Stimulated activated CD4-positive, alpha-beta T cell treated with anti-CD3 and anti-CD28 coated beads, Interleukin-1b, Interleukin-23, amount 100 ng/mL, for 1 hour (primary cell): ENCODE measurements at places on chromosomes 16 and 17.

DNA sequence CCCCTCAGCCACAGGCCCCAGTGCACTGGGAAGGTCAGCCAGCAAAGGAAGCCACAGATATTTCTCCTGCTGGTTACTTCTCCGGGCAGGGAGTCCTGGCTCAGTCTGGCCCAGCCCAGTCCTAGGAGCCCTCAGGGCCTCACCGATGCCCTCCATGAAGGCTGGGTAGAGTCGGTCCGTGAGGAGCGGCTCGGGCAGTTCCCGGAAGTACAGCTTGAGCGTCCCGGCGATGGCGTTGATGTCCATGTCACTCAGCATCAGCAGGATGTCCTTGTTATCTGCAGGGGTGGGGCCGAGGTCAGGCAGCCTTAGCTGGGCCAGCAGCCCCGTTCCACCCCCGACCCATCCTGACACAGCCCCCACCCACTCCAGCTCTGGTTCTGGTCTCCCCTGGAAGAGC lies 13.7 kb downstream of the TIMM22 start:
- no peak for DNase-seq

DNA sequence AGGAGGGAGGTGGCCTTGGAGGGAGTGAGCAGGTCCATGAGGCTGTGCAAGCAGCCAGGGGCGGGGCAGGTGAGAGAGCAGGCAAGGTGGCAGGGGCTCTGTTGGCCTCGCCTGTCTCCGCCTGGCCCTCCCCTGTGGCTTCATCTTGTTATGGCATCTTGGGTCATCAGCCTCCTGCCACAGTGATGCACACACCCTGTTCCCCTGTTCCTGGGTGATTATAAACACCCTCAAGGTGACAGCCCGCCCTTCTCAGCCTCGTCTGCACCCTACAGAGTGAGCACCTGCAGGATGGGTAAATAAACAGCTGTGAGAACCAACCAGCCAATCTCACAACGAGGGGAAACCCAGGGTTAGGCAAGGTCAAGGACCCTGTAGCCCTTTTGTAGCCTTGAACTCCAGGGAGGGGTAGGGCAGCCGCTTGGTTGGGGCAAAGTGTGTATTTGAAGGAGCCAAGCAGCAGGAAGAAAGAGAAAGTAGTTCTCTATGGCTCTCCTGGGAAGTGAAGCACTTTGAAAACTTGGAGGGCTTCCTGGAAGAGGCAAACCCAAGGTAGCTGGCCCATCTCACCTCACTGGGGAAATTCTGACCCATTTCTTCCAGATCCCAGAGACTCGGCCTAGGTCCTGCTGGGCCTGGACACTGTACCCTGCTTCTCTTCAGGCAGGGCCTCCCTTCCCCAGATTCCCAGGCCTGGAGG lies 60.6 kb downstream of the NT5M start:
- DNase-seq: no peak

- DNase-seq: no peak
These were observed 5.7 kb downstream of the PSMD11 start for GRCh38 chr17:32449963-32450362.

- DNase-seq: no peak
These were observed 26.2 kb upstream of the PMFBP1 start for GRCh38 chr16:72198021-72198711.

GRCh38 chr16:84088695-84089395 lies 27.9 kb downstream of the MBTPS1 start:
- DNase-seq: no peak

DNA sequence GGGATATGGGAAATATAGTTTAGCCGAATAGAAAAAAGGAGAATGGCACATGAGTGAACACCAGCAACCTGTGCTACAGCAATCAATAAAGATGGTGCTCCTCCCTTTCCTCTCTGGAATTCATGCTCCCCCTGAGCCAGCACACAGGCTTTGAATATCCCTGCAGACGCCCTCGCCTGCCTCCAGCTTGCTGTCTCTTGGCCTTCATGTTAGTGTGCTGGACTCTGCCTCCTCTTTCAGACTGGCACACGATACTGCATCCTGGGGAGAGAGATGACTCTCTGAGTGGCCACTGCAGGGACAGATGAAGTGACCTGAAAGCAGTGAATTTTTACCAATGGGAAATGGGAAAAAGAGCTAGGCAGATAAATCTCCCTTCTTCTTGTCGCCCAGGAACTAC lies 498.6 kb upstream of the SALL1 start:
- no peak for DNase-seq

DNA sequence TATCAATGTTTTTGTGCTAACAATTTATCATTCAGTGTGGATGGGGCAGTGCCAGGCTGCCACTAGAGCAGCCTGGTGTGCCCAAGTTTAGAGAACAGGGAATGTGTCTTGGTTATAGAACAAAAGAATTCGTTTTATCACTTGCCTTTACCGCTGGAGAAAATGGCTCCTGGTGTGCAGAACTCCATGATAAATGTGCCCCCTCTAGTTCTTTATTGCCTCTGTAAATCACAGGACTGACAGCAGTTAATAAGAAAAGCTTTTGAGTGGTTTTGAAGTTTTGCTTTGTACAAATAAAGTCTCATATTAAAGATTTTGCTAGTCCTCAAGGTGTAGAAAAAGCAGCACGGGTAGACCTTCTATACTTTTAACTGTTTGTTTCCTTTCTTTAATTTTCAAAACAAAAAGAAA lies 28.2 kb upstream of the PSMD7 start:
- no peak for DNase-seq

DNA sequence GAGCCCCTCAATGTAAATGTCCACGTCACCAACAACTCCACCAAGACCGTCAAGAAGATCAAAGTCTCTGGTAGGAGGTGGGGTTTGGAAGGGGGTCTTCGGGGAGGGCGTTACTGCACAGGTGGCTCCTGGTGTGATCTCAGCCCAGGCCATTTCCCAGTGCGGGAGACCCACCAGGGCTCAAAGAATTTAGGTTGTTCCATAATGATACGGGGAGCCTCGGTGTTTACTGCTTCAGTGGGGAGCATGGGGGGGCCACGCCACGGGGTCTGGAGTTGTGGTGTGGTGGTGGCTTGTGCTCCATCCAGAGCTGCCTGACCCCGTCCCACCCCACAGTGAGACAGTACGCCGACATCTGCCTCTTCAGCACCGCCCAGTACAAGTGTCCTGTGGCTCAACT lies 7.8 kb downstream of the ARRB2 start:
- no peak for DNase-seq

- DNase-seq: no peak
These were observed 143.8 kb downstream of the CLEC16A start for GRCh38 chr16:11088074-11088730.

GRCh38 chr17:50170662-50171370 lies 5.0 kb downstream of the SGCA start:
- DNase-seq: no peak

GRCh38 chr16:11501632-11502031 lies 85.1 kb downstream of the LITAF start:
- no peak for DNase-seq

GRCh38 chr17:21031756-21032396 lies 10.9 kb downstream of the USP22 start:
- DNase-seq: no peak

DNA sequence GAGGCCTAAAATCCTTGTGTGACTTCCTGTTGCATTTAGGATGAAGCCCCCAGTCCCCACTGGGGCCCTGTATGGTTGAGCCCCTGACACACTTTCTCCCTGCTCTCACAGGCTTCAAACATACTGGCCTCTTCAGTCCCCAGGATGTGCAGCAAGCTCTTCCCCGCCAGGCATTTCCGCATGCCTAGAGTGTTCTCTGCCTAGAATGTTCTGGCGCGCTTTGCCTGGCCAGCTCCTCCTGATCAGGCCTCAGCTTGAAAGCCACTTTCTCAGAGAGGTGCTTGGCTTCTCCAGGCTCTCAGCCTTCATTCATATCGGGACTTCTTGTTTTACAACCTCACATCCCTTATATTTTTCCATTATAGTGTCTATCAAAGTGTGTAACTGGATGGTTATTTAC lies 123.7 kb downstream of the SPACA3 start:
- DNase-seq: no peak

DNA sequence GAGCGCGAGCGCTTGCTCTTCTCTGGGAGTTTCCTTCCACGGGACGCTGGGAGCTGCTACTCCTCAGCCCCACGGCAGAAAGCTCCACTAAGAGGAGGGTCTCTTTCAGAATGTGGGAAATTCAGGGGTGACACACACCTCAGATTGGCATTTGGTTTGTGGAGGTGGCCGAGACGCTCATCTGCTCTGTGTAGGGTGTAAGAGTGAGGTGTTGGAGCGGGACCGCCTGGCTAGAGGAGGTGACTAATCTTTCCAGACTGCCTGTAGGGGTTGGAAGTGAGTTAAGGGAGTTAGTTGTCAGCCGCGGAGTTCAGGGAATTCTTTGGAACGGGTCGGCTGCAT lies 735 bp downstream of the PSMD11 start:
- no peak for DNase-seq

GRCh38 chr17:8826808-8827435 lies 27.8 kb upstream of the MFSD6L start:
- no peak for DNase-seq

GRCh38 chr17:12974005-12974531 lies 43.8 kb downstream of the ELAC2 start:
- no peak for DNase-seq

- DNase-seq: no peak
These were observed 532.7 kb upstream of the CDH8 start for GRCh38 chr16:62568926-62569325.

DNA sequence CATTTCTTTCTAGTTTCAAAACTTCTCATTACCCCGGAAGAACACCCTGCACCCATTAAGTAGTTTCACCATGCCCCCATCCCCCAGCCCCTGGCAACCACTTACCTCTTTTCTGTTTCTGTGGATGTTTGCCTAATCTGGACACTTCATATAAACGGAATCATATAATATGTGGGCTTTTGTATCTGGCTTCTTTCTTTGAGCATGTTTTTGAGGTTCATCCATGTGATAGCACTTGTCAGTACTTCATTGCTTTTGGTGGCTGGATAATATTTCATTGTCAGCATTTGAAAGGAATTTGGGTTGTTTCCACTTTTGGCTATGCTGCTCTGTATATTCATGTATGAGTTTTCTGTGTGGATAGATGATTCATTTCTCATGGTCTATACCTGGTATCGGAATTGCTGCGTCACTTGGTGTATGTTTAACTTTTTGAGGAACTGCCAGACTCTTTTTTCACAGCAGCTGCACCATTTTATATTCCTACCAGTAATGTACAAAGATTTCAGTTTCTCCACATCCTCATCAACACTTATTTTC lies 30.0 kb upstream of the SLC5A10 start:
- DNase-seq: no peak

- DNase-seq: no peak
These were observed 4.1 kb downstream of the DHODH start for GRCh38 chr16:72012607-72013006.

DNA sequence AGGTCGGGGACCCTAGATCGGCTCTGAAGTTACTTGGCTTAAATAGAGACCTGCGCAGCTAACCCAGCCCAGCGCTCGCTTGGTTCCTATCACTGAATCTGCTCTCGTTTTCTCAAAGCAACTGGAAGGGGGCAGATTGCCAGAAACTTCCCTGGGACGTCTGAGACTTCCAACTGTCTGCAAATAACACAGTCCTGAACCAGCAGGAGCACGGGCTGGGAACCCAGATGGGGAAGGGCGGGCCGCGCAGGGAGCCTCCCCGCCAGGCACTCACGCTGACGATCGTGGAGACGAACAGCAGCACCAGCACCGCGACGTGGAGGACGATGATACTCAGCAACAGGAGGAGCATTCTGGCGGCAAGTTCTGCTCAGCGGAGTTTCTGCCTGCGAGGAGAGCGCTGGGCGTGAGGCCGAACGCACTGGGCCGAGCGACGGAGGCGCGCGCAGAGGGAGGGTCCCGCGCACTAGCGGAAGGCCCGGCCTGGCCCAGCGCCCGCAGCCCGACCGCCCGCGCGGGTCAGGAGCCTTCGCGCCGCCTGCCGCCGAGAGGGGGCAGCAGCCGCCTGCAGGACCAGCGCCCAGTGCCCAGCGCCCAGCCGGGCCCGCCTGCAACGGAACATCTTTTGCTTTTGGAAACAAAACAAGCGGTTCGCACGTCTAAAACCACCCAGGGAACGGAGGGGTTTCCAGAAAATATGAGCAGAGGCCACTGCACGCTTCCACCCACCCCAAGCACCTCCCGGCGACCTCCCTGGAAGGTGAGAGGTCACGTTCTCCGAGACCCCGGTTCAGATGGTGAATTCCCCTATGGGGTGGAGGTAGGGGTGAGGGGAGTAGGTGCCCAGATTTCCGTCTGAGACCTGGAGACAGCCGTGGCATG lies 4.5 kb downstream of the PMP22 start:
- no peak for DNase-seq

- DNase-seq: no peak
These were observed 659.4 kb upstream of the EEF2KMT start for GRCh38 chr16:5756969-5757368.

DNA sequence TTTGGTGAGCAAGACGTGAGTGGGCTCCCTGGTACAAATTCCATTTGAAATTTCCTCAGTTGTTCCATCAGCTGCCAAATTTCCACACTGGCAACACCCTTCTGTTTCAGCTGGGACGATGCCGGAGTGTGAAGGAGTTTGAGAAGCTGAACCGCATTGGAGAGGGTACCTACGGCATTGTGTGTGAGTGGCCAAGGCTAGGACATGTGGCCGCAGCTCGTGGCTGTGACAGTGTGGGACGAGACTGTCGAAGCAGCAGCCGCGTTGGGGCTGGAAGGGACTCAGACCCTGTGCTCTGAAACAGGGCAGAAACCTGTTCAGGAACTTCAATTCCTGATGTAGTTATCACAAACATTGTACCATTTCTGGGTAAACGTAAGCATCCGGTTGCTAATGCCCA lies 2.7 kb downstream of the CDK10 start:
- no peak for DNase-seq

DNA sequence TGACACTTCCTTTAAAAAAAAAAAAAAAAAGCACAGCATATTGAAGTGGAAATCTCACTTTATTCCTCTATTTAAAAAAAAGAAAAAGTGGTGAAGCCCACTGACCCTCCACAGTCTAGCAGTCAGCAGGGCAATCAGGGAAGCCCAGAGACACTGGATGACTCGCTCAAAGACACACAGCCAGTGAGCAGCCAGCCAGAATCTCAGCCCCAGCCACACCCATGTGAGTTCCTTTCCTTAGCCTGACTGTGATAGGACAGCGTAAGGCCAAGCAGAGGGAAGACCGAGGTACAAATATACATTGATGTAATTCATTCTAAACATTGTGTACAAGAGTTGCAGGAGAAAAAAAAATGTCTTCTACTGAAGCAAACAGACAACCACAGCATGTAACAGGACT lies 22.5 kb downstream of the XPO6 start:
- no peak for DNase-seq

DNA sequence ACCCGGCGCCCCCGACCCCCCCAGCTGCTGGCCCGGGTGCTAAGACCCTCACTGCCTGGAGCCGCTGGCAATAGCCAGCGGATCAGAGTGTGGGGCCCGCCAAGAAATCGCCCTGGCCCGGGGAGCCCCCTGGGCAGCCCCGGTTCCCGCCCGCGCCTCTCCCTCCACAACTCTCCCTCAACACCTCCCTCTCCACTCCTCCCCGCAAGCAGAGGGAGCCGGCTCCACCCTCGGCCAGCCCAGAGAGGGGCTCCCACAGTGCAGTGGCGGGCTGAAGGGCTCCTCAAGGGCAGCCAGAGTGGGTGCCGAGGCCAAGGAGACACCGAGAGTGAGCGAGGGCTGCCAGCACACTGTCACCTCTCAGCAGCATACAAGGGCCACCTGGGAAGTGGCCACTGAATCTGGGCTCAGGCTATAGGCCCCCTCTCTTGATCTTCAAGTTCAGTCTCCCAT lies 385.5 kb downstream of the SEC14L1 start:
- DNase-seq: no peak
